ENCODE measurements at places on chromosomes 12 and 14.

GRCh38 chr14:86613786-86614185, 1083.8 kb downstream of the FLRT2 start:
- no peak for DNase-seq

GRCh38 chr12:45351921-45352670, 136.2 kb downstream of the ANO6 start:
- no peak for DNase-seq

- no peak for DNase-seq
Measured at GRCh38 chr12:14514946-14515345, 52.7 kb downstream of the PLBD1 start.

DNA sequence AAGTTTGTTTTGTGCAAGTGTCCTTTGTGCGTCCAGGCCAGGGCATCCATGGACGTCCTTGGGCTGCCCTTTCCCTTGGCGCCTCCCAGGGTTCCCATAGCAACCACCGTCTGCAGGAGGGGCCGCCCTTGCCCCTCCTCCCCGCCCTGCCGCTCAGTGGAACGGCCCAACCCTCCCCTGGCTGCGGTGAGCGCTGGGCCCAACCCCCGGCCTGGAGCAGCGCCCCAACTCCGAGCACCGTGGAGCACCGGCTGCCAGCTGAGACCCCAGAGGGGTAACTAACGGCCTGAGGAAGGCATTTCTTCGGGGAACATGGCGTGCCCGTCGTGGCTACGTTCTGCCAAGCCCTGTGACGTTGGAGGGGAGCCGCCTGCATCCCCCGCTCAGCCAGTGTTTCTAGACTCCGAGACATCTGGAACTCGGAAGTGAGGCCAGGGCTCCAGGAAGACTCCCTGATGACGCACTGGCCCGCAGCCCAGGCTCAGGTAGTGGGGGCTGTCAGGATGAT, 5.3 kb upstream of the ACACB start:
- no peak for DNase-seq

DNA sequence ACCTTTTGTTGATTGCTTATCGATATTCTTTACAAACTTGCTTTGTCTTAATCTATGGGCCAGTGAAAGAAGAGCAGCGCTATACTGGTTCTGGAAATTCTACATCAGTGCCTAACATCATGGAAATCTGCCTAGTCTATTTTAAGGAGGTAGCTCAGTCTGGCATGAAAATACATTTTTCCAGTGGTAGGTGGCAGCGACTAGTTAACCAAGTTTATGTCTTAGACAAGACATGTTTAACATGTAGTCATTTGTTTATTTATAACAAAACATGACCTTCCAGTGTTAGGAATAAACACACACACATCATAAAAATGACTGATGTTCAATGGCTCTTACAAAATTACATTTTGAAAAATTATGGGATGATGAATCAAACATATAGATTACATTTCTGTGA, 336.0 kb upstream of the SOX5 start:
- no peak for DNase-seq

GRCh38 chr12:111428728-111429175, 23.0 kb downstream of the SH2B3 start:
- no peak for DNase-seq

- DNase-seq = no peak
Measured at GRCh38 chr12:21551841-21552465, 25.9 kb downstream of the SPX start.

GRCh38 chr12:1815814-1816729, 4.3 kb upstream of the LRTM2 start:
- DNase-seq = no peak

- DNase-seq = no peak
Measured at GRCh38 chr12:108750526-108750925, 19.2 kb upstream of the CORO1C start.

DNA sequence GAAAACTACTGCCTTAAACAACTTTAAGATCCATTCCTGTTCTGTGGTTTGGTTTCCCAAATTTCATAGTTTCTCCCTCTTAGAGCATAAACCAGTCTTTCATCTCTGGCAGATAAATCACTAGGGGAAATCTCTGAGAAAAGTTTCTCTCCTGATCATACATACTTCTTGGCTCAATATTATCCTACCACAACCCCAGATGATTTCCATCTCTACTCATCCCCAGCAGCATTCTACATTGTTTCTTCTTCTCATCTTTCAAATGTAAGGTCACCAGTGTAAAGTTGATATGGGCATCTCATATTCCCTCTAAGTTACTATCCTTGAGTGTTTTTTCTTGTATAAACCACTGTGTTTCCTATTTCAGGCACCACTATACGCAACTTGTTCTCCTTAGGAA, 45.9 kb upstream of the PLEKHG7 start:
- DNase-seq = no peak

GRCh38 chr12:131799828-131800593, 28.2 kb upstream of the MMP17 start:
- no peak for DNase-seq

GRCh38 chr12:2358986-2359658, 306.3 kb downstream of the CACNA1C start:
- no peak for DNase-seq

DNA sequence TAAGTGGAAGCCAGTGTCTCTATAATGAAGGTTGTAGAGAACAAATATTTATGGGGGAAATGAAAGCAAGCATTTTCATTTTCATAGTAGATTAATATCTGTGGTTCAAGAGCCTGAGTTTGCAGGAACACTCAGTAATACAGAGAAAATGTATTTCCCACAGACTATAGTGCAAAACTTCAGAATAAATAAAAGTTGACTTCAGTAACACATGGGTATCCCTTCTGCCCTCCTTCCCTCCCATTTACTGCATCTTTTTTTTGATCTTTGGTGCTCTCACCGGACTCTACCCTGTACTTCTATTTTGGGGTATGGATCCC, 75.3 kb upstream of the AMN1 start:
- DNase-seq = no peak

DNA sequence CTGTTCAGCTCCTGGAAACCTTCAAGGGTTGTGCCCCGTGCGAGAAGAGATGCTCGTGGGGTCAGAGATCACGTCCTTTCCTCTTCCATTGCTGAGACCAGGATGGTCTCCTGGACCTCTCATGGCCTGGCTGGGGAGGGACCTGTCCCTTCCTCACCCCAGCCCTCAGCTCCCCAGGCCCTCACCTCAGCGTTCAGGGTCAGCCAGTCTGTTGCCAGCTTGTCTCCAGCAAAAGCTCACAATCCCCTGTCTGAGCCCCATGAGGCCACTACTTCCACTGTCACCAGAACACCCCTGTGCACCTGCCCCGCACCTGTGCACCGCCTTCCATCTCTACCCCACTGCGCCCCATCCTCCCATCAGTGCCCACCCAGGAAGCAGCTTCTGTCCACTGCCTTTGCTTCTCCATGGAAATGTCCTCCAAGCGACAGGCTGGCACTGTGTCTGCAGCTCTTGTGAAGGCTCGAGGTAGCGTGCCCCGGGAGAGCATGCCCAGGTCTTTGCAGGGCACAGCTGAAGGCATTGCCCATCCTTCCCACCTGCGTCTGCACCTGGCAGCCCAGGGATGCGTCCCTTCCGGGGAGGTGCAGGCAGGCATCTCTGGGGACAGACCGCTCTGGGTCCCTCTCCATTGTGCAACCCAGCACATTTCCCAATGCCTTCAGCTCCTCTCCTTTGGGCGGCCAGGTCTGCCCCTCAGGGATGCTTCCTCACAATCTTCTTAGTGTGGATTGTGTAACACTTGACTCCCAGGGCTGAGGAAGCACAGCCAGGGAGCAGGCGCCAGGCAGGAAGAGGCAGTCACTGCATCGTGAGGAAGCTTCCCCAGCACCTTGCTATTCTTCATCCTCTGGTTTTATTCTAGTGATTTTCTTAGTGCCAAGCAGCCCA, 179.6 kb downstream of the ADGRD1 start:
- no peak for DNase-seq

Data from activated naive CD8-positive, alpha-beta T cell treated with anti-CD3 and anti-CD28 coated beads, Interleukin-2, amount 50 U/mL, for 16 hours (primary cell).